DMS53 (cell line): ENCODE measurements at places on chromosomes 3 and 15.

- DNase-seq = no peak
These were observed 142.4 kb downstream of the TPRA1 start for GRCh38 chr3:127448161-127448561.

DNA sequence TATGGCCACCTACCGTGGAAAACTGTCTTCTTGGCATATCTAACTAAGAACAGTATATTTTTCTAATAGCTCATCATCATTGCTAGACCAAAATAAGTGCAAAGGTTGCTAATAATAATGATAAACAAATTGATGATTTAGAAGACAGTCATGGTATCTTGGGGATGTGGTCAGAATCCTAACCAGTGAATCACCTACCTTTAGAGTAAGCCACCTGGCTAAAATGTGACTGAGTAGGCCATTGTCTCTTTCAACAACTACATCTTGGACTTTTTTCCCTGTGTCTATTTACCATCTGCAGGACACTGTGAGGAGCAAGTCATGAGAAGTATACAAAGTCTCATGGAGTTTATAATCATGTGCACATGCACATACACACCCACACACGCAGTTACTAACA lies 273.5 kb upstream of the SEMA6D start:
- no peak for DNase-seq

DNA sequence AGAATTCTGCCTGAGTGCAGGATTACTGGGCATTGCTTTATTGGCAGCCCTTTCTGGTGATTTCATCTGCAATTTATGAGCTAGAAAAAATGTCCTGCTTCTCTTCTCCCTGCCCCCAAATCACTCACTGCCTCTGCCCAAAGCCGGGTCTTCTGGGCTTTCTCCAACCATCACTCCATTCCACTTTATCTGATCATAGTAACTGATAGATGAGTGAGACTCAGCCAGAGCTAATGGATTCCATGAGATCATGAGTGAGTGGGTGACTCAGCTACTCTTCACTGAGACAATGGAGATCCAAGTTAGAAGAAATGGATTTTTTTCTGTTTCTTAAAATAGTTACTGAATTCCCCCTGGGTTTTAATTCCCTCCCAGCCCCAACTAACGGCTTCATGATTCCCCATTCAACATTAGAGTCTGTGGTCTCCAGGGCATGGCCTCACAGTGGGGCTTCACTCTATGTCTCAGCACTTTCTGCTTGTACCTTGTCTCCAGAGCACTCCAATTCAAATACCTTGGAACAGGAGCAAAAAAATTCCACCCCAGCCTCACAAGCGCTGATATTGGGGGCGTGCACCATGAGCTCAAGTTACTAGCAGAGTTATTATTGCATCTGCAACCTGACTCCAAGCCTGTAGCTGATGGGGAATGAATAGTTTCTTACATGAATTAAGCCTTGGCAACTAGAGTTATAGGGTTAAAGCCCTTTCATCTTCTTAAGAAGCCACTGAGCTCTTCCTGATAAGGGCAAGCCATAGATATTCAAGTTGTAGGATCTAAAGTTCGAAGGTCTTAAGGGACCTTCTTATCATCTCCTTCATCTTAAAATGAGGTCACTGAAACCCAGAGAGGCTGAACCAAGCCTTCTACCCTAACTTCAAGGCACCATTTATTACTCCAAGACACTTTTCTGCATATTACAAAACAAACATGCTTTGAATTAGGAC lies 85.9 kb downstream of the AGBL1 start:
- no peak for DNase-seq

- no peak for DNase-seq
These were observed at the start of gene TRIM69 for GRCh38 chr15:44736181-44736765. TRIM69 (plus strand) TSS chr15:44736528; CDS start chr15:44736705, 177 bp downstream.

GRCh38 chr3:117003501-117003900 lies 293.9 kb downstream of the TUSC7 start:
- DNase-seq = peak; percentile 33

DNA sequence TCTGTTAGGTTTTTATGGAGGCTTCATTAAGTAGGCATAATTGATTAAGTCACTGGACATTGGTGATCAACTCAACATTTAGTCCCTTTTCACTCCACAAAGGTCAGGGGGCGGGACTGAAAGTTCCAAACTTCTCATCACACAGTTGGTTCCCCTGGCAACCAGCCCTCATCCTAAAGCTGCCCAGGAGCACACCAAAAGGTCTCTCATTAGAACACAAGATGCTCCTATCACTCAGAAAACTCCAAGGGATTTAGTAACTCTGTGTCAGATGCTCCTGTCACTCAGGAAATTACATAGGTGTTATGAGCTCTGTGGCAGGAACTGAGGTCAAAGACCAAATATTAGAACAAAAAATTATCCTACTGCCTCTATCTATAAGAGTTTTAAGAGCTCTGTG lies 321.5 kb downstream of the OTOL1 start:
- no peak for DNase-seq

DNA sequence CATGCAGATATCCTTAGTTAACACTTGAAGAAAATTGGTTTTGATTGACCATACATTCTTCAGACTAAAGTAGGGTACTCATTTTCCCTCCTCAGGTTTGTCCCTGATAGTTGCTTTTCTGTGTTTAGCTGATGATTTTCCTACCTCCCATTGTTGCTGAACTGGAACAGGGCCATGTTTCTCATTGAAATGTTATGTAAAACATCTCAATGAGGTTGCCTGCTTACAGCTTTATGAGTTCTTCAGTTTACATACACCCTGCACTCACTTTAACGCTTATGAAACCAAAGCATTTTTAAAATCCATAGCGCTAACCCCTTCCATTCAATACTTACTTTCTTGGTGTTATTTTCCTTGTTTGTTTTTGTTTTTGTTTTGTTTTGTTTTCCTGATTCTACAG lies 61.9 kb downstream of the HMG20A start:
- DNase-seq = no peak

- DNase-seq = no peak
These were observed 40.2 kb downstream of the EPHB3 start for GRCh38 chr3:184601576-184602371.

GRCh38 chr3:170418422-170419398 lies at the start of gene CLDN11:
CLDN11 (plus strand) TSS chr3:170418868; CDS start chr3:170419067, 199 bp downstream.
- peak; percentile 55 for DNase-seq

- peak; percentile 52 for DNase-seq
These were observed 70.7 kb downstream of the SSR3 start for GRCh38 chr3:156483961-156484787.

DNA sequence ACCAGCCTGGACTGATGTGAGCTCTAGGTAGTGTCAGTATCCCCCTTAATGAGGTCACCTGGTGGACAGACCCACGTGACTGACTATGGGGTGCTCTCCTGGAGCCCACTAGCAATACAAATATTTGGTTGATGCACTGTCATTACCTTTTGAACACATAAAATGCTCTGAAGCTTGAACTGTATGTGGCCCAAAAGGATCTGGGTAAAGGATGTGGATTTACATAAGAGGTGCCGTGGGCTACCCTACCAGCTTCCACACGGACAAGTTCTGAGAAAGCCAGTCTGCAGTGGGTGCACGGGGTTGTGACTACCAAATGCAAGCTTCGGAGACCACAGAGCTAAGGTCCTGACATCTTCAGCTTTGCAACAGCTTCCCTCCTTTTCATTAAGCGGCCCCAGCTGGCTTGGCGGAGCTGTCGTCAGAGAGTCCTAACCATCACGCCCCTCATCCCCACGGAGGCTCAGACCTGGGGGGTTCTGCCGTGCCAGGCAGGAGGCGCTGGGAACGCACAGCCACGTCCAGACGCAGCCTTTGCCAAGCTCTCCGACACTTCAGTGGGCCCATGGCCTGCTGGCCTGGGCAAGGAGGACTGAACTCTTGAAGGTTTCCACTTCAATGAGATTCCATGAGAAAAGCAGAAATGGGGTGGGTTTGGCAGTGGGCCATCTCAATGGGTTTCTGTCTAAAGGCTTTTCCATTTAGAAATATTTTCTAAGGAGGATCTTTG lies 228.3 kb downstream of the ADAMTS17 start:
- DNase-seq = no peak

- peak; percentile 48 for DNase-seq
These were observed 113.8 kb downstream of the PPM1L start for GRCh38 chr3:160869825-160870224.

GRCh38 chr15:73851689-73852088 lies 21.7 kb upstream of the TBC1D21 start:
- DNase-seq = peak; percentile 50

DNA sequence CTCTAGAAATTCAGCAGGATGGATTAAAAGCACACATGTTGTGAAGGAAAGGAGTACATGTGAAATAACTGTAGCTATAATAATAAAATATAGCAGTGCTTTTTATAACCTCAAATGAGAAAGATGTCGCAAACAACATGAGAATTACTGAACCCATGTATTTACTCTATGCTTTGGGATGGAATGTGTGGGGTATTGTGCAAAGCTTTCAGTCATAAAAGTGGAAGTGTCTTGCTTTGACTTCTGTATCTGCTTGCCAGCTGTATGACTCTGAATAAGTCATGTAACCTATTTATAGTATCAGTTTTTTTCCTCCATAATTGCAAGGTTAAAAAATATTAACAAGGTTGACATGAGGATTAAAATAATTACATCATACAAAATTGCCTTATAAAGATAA lies 519.3 kb upstream of the CADM2 start:
- no peak for DNase-seq

DNA sequence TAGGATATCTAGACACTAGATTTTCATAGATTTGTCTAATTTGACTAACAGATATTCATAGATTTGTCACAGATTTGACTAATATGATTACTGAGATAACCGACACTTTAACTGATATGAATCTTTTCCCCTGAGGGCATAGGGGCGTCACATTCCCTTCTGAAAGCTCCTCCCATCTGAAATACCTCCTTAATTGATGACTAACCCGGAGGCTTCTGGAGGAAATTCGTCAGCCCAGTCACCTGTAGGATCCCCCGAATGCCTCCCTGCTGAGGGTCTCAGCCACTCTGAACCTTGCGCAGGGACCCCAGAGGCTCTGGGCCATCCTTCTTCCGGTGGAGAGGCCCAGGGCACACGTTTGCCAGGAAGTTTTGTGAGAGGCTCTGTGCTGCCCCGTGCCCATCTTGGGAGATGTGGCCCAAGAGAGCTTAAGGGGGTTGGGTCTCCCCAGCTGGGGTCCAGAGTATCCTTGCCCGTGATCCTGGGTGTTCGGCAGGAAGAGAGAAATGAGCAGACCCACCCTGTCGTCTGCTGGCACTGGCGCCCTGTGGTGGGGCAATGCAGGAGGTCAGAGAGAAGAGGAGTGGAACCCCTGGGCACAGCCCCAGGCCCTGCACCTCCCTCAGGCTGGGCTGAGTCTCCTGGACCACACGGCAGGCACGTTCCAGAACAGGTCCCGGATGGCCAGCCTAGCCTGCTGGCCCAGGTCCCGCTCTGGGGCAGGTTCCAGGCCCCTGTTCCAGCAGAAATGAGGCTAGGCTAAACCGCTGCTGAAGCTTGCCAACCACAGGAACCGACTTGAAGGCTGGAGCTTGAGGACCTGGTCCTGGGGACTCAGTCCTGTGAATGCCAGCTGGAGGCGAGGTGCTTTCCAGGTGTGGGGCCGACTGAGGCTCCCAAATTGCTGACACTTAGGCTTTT lies 1.7 kb downstream of the PLA2G4D start:
- DNase-seq = no peak

DNA sequence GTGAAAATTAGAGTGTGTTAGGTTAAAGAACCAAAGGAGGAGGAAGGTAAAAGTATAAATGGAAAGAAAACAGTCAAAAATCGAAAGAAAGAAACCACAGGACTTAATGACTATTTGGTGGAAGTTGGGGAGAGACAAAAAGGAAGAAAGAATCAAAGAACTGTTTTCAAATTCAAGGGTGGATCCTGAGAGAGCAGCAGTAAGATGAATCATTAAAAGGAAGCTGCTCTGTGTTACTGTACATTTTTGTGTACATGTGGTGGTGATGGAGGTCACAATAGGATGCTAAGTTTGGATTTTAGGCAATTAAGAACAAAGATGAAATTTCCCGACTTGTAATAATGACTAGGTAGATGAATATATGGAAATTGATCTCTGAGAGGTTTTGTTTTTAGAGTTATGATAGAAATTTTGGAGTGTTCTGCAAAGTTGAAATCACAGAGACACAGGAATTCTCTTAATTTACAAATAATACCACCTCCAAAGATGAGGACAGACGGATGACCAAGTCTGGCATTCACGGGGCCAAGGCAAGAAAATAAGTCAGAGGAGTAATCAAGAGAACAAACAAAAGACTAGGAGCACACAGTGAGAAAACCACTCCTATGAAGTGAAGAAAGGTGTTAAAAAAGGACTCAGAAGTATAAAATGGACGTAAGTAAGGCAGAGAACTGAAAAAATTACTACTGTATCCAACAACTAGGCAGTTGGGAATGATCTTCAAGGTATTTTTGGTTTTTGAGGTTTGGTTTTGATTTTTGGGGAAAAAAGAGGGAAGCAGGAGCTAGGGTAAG lies 7.1 kb downstream of the DHX36 start:
- DNase-seq = no peak

DNA sequence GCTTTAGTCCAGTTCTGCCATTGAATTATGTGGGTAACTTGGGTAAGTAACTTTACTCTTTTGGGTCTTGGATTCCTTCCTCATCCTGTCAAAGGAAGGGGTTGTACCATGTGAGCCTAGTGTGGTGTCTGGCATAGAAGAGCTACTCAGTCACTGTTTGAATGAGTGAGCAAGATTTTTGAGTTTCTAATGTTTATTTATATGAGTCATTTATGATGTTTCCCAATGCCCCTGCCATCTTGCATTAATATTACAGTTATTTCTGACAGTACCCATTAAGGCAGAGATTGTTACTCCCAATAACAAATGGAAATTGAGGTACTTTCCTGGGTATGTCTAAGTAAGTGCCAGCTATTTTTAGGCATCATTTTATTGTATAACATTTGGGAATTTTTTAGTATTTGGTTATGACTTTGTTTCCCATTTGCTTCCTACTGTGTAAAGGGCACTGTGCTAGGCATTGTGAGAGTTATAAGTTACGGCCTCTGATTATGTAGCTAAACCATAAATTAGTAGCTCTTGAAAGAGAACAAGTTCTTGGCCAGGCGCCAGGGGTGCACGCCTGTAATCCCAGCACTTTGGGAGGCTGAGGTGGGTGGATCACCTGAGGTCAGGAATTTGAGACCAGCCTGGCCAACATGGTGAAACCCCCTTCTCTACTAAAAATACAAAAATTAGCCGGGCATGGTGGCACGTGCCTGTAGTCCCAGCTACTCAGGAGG lies 23.5 kb downstream of the NR1D2 start:
- DNase-seq = no peak

DNA sequence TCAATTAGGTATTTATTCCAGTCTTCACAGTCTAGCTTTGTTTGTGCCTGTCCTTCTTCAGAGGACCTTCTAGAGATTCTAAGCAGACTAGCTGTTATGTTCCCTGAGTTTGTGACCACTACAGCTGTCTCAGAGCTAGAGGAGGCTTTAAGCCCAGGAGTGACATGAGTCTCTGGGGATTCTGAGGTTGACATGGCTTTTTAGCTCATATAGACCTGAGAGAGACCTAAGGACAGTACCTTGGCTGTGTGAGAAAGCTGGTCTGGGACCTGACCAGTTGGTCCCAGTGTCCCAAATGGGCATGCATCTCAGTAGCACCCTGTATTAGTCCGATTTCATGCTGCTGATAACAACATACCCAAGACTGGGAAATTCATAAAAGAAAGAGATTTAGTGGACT lies 330.2 kb downstream of the DIPK2A start:
- DNase-seq = no peak
